Kidney epithelial cell (primary cell): ENCODE measurements at places on chromosomes 3 and 15. TPM values are rescaled to one million over a fixed set of nuclear protein-coding genes. Genes with fewer than 3 reads are reported as not detected.

DNA sequence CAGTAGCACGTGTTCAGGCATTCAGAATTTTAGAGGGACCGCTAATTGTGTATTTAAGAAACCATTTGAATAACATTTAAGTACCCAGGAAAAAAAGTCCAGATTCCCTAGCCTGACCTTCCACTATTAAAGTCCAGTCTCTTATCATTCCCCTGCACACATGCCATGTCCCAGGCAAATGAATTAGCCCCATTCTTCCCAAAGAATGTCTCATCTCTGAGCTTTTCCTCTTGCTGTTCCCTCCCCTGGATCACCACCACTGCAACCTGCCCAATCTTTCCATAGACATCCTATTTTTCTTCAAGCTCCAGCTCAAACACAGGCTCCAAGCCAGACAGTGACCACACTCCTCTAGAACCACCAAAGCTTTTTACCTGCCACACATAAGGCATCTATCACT lies 25.9 kb downstream of the PLD1 start:
- DNase-seq: no peak

Gene CFAP91
- total RNA-seq: 3.3 and 7.1 TPM in 2 replicates

DNA sequence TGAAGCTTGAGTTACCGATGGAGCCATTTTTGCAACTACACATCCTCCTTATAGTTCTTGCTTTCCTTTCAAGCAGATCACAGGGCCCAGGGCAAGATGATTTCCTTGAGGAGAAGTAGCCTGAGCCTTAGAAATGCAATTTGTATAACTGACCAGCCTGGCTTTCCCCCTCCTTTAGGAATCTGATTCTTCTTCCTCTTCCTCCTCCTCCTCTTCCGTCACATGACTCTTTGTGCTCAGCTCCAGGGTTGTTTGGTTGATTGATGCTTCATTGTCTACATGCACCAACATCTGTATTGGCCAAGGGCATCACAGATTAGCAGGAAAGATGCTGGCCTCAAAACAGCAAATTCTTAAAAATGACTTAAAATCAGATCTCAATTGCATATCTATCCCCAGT lies 3.3 kb downstream of the SNAPC5 start:
- DNase-seq: no peak

DNA sequence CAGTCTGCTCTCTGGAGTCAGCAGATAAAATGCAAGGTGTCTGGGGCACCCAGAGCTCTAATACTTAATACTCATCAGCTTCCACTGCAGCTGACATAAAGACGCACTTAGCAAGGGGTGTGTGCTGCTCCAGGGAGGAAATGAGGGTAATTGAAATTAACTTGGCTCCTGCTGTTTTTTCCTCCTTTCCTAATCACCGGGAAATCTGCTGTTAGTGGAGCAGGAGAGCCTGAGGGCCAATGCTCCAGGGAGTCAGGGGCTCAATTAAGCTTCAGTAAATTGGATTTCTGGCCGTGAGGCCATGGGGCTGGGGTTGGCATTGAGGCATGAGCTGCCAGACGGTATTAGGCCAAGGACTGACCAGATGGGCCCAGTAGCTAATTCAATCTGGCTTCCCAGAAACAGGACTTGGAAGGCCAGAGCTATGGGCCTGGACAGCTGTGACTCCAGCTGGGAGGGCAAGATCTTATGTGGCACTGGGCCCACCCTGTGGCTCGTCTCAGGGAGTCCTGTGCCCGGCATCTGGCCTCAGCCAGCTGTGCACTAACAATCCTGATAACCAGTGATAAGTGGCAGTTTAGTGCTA lies 30.7 kb upstream of the CHRNB4 start:
- DNase-seq: no peak

DNA sequence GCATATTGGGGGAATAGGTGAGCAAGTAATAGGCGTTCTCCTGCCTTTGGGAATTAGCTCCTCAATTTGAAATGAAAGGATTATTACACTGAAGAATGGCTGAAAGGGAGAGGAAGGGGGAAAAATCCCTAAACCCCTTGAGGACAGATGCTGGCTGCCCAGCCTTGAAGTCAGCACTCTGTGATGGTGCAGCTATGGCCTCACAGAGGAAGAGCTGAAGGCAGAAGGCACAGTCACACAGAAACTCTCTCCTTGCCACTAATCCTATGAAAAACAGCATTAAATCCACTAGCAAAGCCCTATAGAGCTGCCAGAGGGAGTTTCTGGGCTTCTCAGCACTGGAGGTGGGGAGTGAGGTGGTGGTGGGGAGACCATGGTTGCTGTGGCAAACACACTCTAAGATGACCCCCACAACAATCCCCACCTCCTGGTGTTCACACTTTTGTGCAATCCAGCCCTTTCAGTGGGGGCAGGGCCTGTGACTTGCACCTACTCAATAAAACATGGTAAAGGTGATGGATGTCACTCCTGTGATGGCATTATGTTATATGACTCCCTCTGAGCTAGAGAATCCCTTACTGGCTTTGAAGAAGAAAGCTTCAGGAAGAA lies 101.2 kb downstream of the RFTN1 start:
- no peak for DNase-seq

- no peak for DNase-seq
Observed at GRCh38 chr15:88680241-88681001, 41.6 kb downstream of the ISG20 start.

GRCh38 chr3:115169808-115170207 lies 22.7 kb upstream of the ZBTB20 start:
- DNase-seq: no peak

DNA sequence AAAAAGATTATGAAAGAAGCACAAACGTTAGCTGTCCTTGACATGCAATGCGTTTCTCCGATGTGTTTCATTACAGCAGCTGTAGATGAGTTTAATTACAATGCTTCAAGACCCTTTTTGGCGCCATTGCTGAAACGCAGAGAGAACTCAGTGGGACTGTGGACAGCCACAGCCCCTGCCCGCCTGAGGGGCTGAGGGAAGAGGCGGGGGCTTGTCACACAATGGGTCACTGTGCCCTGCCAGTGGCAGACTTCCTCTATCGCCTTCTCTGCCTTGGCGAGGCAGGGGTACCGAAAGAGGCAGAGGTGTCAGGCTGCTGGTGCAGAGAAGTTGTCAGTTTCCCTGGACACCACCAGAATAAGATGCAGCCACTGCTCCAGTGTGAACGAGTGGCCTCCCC lies 252.0 kb downstream of the NR2F2 start:
- DNase-seq: no peak

Gene NPAP1
- total RNA-seq: not detected in 2 replicates

GRCh38 chr3:102745881-102746280 lies 311.1 kb downstream of the ZPLD1 start:
- no peak for DNase-seq

GRCh38 chr3:53232641-53233377 lies 23.0 kb downstream of the TKT start:
- DNase-seq: no peak

DNA sequence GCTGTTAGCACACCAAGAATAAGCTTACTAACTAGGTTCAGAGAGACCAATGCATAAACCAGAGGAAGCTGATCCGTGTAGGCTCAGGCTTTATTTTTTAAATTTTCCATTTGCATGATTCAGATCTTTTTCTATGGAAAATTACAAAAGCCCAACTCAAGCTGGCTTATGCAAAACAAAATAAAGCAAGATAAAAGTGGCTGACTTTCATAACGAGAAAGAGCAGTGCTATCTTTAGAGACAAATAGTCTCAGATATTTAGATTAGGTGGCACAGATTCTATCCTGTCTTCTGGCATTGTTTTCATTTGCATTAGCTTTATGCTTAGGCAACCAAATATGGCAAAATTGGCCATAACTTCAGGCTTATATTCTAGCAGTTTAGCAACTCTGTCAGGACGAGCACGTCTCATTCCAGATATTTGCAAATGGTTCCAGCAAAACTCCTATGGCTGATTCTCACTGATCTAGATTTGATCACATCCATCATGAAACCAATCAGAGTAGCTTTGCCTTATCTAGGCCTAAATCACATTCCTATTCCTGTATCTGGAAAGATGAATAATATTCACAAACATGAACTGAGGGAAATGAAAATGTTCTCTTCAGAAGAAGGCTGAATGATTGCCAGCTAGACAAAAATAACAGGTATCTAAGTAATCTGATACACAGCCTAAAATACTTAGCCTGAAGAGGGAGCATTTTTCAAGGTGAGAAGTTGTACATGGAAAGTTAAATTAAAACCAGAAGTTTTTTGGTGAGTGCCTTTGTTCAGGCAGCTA lies 216.4 kb upstream of the DPPA4 start:
- no peak for DNase-seq

Gene LRRK1
- 6.6 and 9.0 TPM in 2 replicates for total RNA-seq

DNA sequence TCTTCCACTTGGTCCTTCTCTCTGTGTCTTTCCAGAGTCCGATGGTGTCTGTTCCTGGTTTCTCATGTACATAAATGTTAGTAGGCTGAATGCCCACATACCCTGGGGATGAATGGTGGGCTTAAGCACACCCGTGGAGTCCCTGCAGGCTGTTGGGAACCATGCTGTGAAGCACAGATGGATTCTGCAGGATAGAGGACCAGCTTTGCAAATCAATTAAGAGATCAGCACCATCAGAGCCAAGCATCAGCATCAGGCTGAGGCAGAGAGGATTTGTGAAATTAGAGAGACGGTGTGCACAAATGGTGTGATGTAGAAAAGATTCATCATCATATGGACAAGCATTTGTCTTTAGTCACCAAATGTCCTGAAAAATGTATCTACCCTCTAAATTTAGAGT lies 127.1 kb downstream of the SV2B start:
- no peak for DNase-seq

DNA sequence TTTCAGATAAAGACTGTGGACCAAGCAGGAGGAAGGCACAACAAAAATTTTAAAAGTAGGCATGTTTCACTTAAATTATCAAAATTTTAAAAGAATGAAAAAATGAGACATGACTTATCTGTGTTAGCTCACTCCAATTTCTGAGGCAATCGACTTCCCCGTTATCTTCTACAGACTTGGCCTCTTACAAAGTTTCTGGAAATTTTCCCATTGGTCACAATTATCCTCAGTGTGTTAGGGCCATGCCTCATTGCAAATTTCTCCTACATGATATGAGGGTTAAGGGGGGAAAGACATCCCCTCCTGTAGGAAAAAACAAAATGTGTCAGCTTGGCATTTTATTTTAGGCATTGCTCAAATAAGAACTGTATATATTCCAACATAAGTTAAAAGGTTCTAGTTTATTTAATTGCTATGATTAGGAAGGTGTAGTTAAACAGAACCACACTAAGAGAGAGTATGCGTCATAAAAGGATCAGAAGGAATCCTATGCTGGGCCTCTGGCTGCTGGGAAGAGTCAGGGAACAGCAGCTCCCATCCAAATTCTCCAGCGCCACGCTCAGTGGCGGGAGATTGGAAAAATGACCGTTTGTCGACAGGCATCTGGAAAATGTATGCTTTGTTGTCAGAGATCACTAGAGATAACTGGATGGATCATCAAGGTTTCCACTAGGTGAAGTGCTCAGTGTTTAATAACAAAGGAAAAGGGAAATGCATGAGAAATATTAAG lies 463.6 kb upstream of the NR2F2 start:
- DNase-seq: no peak

- no peak for DNase-seq
Observed at GRCh38 chr3:148044151-148044550, 635.0 kb downstream of the ZIC1 start.

- no peak for DNase-seq
Observed at GRCh38 chr3:152626226-152626625, 208.7 kb upstream of the P2RY1 start.

- DNase-seq: no peak
Observed at GRCh38 chr3:156551261-156551660, 3.7 kb downstream of the SSR3 start.

DNA sequence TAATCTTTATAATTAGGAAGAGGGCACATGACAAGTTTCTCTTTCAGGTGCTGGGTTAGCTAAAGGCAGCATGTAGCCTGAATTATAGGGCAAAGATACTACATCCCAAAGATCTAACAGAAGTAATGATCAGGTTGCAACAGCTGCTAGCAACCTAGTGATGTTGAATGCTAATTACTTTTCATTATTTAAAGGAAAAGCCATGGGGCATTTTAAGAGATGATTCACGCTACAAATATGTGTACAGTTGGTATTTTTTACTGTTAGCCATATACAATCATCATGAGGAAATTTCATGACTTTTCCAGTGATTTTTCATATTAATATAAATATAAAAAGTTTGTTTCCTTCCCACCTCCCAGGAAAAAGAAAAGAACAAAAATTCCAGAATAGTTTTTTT lies 43.0 kb downstream of the NEK10 start:
- no peak for DNase-seq

- no peak for DNase-seq
Observed at GRCh38 chr3:160136421-160136820, 88.8 kb upstream of the C3orf80 start.

DNA sequence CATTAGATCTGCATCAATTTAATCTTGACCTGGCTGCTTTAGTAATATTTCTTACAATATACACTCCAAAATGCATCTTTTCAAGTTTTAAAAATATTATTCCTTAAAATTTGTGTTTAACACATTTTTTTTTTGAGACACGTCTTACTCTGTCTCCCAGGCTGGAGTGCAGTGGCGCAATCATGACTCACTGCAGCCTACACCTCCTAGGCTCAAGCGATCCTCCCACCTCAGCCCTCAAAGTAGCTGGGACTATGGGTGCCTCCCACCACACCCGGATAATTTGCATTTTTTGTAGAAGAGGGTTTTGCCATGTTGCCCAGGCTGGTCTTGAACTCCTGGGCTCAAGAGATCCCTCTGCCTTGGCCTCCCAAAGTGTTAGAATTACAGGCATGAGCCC lies 73.6 kb downstream of the ETV5 start:
- no peak for DNase-seq

Gene C3orf49
- total RNA-seq: not detected in 2 replicates

- no peak for DNase-seq
Observed at GRCh38 chr3:115548611-115549010, 74.7 kb upstream of the GAP43 start.

- no peak for DNase-seq
Observed at GRCh38 chr3:152491922-152492321, 223.2 kb downstream of the MBNL1 start.

- peak; percentile 100 for DNase-seq
Observed at GRCh38 chr15:90165659-90166489, 35.3 kb upstream of the SEMA4B start.

GRCh38 chr3:143040261-143040879 lies 39.0 kb downstream of the U2SURP start:
- peak; percentile 37 for DNase-seq

GRCh38 chr3:41749988-41750387 lies 211.9 kb downstream of the ULK4 start:
- no peak for DNase-seq
